Frontal cortex (tissue), 4 donors: ENCODE measurements at places on chromosomes 5 and 9. TPM values are rescaled to one million over a fixed set of nuclear protein-coding genes. Genes with fewer than 3 reads are reported as not detected.

DNA sequence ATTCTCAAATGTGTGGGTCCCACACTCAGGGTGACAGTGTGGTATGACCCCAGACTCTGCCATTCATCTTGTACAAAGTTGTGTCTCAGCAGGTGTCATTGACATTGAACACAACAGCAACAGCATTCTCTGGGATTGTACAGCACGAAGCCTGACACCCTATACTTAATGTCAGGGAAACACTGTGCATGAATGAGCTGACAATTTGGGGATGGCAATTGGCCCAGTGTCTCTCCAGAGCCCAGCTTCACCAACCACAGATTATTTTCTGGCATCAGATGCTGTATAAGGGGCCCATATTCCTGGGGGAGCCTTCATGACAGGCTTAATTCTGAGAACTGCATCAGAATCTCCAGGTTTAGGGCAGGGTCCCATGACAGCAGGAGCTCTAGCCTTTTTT is 143.2 kb downstream of the GCNT1 start:
- no peak for DNase-seq

The LRRC70 gene
- 3.7 TPM for total RNA-seq

DNA sequence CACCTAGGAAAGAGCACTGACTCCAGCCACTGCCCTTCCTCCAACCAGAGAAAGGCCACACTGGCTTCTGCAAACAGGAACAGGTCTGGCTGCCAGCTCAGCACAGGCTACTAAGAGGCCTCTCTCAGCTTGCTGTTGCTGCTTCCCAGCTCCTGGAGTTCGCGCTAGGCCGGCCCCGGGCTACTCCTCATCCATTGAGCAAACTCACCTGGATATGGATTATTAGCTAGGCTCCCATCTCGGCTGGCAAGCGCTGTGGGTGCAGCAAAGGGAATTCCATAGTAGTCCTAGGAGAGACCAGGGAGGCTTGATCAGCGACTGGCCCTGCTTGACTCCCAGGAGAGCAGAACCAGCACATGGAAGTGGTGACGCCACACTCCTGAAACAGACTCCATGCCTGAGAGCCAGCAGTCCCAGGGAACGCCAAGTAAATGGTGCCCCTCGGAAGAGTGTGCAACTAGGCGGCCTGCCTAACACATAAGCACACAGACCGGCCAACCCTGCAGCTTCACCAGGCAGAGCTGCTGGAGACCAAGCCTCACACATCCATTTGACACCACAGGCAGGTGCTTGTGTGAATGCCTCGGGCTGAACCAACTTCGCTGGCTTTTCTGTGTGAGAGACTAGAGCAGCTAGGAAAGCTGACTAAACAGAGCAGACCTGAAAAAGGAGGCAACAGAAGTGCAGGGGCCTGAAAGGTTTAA is 107.2 kb downstream of the UBE2R2 start:
- DNase-seq = no peak

The BARHL1 gene
- total RNA-seq = not detected

DNA sequence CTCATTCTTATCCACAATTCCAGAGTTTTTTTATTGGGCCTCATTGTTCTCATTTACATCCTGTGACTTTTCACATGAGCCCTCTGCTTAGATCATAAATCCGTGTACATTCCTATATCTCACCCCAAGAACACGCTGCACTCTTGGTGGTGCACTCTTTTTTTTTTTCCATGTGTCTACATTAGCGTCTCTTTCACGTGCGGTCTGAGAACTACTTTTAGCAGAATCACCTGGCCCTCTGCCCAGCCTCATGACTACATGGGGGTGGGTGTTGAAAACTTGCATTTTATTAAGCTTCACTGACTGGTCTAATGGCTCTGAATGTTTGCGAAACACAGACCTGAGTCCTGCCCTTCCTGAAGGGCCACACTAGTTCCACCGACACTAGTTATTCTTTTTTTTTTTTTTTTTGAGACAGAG is 18.6 kb downstream of the C9orf57 start:
- no peak for DNase-seq

The NUTM2G gene
- total RNA-seq = not detected
